ENCODE measurements at places on chromosomes 12 and 14.

DNA sequence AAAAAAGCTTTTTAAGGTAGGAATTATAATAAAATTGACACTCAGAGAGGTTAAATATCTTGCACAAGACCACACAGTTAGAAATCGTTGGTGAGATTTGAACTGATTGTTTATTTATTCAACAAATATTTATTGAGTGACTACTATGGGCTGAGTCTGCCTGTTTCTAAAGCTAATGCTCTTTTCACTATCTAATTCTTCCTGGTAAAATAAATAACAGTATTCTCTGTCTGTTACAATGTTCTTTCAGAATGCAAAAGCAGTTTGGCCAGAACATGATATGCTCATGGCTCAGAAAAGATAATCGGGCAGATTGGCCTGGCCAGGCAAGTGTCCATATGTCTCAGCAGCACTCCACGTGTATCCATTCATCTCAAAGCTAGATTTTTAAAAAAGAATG, 82.0 kb downstream of the BTG1 start:
- peak; percentile 70 for DNase-seq

GRCh38 chr12:69648476-69648875, 37.8 kb upstream of the LRRC10 start:
- DNase-seq = no peak

DNA sequence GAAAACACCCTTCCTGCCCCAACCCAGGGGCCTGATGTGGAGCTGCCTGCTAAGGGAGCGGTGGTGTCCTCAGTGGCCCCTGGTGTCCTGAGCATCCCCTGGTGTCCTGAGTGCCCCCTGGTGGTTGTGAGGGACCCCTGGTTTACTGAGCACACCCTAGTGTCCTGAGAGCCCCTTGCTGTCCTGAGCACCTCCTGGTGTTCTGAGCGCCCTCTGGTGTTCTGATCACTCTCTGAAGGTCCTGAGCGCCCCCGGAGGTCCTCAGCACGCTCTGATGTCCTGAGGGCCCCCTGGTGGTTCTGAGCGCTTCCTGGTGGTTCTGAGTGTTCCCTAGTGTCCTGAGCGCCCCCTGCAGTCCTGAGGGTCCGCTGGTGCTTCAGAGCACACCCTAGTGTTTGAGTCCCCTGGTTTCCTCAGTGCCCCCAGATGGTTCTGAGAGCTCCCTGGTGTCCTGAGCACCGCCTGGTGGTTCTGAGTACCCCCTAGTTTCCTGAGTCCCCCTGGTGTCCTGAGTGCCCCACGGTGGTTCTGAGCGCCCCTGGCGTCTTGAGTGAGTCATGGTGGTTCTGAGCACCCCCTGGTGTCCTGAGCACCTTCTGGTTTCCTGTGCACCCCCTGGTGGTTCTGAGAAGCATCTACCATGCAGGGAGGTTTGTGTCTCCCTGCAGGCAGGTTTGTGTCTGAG, 1004.2 kb downstream of the TMEM121 start:
- DNase-seq = no peak

DNA sequence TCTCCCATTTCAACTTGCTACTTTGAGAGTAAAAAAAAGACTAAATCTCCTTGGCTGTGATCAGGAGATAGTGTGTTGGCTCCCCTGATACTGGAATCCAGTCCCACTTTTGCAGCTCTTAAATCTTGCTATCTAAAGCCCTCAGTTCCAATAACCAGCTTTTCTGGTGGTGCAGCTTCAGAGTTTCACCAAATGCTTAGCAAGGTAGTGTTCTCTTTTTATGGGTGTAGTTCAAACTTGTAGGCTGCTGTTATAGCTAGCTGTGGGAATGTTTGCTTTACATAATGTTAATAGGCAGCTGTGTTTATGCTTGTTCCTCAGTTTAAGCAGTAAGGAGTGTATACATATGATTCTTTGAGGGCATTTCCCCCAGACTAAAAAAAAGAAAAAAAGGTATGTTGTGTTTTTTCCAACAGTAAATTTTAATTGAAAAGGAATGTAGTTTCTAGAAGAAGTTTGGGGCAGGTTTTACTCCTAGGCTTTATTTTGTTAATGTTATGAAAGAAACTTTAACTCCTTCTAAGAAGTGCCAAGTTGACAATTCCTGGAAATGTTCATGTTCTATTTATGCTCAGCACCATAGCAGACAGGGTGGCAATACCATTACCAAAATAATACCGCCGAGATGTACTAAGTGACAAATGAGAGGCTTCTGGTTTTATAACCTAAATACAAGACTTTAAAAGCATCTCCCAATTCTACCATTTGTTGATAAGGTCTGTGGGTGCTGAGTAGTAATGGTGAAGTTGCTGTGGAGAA, 12.1 kb downstream of the CRADD start:
- no peak for DNase-seq

DNA sequence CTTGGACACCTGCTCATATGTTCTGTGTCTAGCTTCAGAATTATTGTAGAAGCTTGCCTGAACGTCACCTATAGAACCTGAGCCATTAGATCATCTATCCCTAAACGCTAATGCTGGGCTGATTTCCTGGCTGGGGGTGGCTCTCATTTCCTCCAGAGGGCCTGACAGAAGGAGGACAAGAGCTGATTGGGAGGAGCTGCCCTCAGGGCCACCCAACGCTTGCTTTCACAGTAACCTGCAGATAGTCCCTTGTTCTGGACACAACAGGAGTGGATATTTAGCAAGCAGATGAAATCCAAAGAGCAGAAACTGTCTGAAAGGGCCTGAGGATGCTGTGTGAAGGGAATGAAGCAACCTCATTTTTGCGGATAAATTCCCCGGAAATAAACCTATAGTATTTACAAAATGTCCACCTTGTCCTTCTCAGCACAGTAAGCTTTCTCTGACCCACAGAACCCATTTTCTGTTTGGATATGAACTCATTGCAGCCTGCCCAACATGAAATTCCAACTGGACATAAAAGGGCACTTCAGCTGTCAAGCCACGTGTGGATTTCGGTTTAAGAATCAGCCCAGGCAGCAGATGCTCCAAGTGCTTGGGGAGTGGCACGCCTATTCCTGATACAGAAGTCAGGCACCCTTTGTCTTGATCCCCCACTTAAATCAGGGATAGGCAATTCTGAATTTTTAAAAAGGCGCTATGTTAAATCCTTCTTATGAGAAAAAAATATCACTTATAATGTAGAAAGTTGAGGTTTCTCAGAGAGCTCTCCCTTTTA, 32.8 kb upstream of the TUBA1C start:
- DNase-seq = peak; percentile 24

DNA sequence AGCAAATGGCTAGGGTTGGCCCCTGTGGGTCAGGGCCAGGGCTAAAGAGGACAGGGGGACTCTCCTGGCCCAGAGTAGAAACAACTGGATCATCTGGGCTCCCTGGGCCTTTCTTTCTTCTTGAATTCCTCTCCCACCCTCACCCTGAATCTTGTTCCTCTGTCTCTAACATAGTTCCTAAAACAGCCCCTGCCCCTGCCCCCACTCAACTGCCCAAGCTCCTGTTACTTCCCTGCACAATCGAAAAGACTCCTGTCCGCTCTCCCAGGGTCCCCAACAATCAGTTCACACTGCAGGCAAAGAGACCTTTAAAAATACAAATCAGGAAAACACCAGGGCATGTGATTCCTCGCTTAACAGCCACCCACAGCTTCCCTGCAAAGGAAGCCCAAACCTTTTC, 18.0 kb upstream of the ANKRD33 start:
- DNase-seq = no peak

GRCh38 chr12:20451761-20452160, 83.4 kb downstream of the PDE3A start:
- DNase-seq = no peak

DNA sequence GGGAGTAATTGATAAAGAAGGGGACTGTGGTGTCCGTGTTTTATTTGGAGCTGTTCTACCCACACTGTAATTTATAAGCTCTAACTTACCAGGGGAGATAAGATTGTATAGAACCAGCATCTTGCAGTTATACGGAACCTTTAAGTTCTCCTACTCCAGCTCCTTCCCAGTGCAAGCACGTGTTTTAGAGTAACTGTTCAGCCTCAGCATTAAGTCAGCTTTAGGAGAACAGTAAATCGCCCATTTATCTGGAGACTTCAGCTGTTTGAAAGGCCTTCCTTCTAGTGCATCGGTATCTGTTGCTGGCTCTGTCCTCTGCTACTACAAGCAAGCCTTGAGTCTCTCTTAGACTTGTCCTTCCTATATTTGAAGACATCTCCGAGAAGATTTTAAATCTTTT, 95.6 kb downstream of the ETV6 start:
- no peak for DNase-seq

DNA sequence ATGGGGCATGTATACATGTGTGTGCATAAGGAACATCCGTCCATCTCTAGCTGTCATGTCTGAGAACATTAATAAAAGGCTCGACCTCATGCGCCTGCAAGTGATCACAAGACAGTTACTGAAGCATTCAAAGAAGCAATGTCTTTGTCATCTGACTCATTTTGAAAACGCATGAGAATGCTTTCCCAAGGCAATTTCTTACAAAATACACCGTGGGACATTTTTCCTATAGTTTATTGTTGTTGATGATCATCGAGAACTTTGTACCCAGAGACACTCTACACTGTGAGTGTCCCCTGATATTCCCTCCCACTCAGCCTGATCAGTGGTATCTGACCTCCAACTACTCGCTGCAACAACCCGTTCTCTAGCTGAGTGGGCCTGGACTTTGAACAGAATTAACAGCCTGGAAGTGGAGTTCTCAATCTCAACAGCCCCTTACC, 68.1 kb downstream of the ETV6 start:
- DNase-seq = no peak

DNA sequence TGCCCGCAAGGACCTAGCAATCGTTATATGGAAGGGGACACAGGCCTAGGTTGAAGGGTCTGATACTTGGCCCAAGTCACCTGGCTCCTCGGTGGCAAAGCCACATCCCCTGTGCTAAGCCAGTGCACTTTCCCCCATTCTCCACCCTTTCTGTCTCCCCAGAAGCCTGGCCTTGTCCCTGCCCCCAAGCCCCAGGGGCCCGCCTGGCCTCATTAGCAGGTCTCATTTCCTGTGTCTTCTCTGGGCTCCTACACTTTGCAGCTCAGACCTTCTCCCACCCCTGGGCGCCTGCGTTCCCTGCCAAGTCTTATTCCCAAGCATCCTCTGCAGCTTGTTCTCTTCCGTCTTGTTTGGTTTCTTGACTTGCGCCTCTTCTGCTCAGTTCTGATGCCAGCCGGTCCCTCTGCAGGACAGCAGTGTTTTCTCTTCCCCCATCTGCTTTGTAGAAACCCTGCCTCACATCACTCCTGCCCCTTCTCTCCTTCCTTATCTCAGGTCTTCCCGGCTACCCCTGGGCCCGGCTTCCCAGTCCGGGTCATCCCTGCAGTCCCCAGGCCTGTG, 66.7 kb downstream of the SLC24A4 start:
- DNase-seq = peak; percentile 16

DNA sequence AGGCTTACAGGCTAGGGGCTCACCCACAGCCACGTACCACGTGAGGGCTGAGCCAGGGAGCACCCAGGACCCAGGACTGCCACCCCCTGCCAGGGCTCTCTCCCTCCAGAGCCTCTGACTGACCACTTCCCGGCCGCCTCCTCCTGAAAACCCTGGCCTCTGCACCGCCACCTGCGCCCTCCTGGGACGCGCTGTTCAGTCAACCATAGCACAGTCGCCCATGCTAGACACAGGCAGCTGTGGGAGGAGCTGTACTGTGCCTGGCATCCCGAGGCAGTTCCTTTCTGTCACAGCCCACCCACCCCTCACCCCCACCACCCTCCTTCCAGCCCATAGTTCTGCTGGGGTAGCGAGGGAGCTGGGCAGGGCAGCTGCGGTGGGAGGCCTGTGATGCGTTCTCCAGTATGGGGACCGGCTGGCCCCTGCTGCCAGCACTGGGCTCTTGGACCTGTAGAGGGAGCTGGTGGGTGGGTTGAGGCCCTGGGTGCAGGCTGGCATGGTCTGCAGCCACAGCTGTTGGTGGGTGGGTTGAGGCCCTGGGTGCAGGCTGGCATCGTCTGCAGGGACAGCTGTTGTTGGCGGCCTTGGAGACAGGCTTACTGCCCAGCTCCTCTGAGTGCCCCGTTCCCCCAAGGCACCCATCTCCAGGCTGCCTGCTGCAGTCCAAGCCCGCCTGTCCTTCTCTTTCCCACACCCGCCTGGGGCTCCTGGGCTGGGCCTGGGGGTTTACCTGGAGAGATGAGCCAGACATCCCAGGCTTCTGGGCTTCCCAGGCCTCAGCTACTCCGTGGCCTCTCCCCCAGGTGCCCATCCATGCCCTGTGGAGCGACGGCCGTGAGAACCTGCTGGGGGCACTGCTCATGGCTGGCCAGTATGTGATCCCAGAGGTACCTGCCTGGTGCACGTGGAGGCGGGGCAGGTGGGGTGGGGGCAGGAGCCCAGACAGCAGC, 11.5 kb downstream of the ASPG start:
- no peak for DNase-seq

- no peak for DNase-seq
These were observed 306.2 kb downstream of the GALC start for GRCh38 chr14:87686746-87687145.

DNA sequence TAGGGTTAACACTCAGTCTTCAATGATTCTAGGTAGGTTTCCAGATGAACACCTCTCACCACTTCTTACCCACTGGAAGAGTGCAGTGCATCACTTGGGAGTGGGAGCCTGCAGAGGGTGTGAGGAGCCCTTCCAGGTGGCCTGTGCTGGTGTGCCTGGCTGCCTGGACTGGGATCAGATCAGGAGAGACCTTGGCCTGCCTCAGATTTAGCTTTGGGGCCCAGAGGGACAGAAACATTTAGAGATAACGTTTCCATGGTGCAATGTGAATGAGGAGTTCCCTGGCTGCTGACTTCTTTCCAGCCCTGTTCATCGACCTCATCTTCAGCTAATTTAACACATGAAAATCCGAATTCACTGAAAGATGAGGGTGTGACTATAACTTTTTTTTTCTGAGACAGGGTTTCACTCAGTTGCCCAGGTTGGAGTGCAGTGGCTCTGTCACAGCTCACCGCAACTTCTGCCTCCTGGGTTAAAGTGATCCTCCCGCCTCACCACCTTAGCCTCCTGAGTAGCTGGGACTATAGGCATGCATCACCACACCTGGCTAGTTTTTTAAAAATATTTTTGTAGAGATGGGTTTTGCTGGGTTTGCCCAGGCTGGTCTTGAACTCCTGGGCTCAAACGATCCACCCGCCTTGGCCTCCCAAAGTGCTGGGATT, 53.6 kb downstream of the SUSD6 start:
- no peak for DNase-seq

Measured in cerebellum (tissue), 4 donors.